CD4-positive, alpha-beta T cell treated with Interleukin-2 at 100 ng/mL for 4 hours (primary cell): ENCODE measurements at places on chromosomes 2 and 18.

GRCh38 chr2:193690572-193690971 is 1495.8 kb upstream of the TMEFF2 start:
- DNase-seq = no peak

- DNase-seq = no peak
These were observed 33.7 kb downstream of the SLC9A4 start for GRCh38 chr2:102506743-102507142.

- no peak for DNase-seq
These were observed 82.7 kb downstream of the MREG start for GRCh38 chr2:215930505-215931253.

GRCh38 chr18:8386669-8387380 is 222.4 kb upstream of the RAB12 start:
- DNase-seq = no peak

- DNase-seq = no peak
These were observed 143.8 kb upstream of the ARL4C start for GRCh38 chr2:234640657-234641056.

DNA sequence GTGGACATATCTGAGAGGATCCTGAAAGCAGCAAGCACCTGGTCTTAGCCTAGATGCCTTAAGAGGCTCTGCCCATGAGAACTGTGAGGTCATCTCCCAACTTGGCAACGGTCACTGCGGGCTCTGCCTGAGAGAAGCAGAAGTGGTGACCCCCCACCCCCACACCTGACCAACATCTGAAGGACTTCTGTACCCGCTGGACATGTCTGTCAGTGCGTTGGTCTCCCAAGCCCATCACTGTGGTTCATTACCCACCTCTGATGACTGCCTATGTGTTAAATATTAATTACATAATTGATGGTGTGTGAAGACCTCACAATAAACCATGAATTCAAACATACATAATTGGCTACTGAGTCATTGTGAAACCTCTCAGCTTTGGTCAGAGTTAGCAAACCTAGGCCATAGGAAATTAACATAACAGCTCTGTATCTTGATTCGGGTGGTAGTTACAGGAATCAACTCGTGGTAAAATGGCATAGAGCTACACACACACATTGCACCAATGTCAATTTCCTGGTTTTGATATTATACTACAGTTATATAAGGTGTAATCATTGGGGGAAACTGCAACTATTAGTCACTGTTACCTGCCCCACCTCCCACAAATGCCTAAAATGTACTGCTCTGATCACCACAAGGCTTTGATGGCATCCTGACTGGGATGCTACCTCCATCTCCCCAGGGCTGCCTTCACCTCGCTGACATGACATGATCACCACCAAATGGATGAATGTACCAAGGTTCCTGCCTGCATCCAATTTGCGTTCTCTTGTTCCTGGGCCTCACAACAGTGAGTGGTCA is 4.3 kb upstream of the GALNT1 start:
- no peak for DNase-seq

DNA sequence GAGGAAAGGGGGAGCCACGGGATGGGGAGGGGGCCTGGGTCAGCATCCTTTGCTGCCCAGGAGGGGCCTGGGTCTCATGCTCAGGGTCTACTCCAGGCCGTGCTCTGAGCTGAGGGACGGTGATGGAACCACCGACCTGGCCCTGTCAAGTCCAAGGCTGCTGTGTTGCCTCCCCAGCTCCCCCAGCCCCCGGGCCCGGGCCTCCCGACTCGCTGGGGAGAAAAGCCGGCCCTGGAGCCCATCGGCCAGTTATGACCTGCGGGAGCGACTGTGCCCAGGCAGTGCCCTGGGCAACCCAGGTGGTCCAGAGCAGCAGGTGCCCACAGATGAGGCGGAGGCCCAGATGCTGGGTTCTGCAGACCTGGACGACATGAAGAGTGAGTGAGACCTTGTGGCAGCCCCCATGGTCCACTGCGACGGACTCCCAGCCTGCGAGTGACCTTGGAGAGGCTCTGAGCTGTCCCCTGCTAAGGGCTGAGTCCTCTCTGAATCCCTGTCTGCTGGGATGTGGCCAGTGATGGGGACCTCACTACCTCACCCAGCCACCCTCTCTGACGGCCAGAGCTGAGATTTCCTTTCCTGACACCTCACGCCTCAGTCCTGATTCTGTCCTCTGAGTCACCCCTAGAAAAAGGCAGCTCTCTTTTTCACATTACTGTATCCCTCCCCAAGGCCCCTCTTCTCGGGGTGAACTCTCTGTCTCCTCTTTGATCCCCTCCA is 2.7 kb downstream of the SLC4A3 start:
- no peak for DNase-seq

- no peak for DNase-seq
These were observed 77.5 kb downstream of the DIS3L2 start for GRCh38 chr2:232038881-232039485.

GRCh38 chr2:197307236-197307932 is 3.2 kb downstream of the ANKRD44 start:
- no peak for DNase-seq

DNA sequence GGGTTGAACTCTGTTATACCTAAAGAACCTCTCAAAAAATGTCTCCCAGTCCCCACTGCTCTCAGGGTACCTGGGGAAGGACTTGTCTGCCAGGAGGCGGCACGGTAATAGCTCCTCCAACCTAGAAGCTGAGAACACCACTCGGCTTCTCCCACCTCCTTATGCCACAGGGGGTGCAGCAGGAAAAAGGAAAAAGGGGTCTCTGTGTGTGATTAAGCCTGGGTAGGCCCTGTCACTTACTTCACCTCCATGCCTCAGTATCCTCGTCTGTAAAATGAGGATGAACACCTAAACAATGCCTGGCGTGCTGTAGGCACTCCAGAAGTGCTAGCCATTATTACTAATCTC is 76.6 kb downstream of the EMX1 start:
- no peak for DNase-seq

GRCh38 chr2:209456489-209456888 is 32.6 kb downstream of the MAP2 start:
- no peak for DNase-seq

DNA sequence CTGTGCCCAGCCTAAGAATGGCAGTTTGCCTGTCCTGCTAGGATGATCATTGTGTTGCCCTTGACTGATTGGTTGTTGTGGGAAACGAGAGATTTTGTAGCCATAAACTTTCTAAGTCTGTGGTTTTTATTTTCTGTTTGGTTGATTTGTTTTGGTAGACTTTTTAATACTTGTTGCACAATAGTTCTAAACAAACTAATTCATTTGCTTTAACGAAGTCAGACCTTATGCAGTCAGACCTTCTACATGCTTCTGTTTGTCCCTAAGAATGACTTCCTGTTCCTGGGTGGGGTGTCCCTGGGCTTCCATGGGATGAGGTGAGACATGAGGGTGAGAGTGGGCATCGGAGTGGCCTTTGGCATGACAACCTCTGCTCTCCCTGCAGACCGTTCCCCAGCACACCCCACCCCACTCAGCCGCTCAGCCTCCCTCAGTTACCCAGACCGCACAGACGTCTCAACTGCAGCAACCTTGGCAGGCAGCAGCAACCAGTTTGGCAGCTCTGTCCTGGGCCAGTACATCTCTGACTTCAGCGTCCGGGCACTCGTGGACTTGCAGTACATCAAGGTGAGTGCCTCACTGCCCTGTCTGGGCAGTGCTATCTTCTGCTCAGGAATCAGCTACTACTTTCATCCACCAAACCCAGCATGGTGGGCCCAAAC is 7.8 kb upstream of the CNNM3 start:
- no peak for DNase-seq

- no peak for DNase-seq
These were observed 47.8 kb downstream of the SLC4A3 start for GRCh38 chr2:219675221-219675620.

DNA sequence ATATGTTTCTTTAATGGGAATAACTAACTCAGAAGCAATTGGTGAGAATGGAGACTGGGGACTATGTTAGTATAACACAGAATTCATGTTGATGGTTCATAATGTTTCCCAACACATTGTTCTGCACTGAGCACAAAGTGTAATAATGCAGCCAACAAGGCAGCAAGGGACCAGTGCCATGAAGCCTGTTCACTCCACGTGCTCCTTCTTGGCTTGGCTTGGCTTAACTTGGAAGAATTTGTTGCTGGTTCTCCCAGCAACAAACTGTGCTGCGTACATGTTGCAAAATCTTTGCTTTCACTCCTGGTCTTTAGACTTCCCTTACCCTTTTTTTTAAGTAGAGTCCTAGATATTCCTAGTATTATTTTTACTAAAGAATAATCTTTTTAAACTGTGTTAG is 129.7 kb downstream of the MAP3K20 start:
- no peak for DNase-seq

- no peak for DNase-seq
These were observed 67.1 kb upstream of the EPAS1 start for GRCh38 chr2:46230115-46230571.

DNA sequence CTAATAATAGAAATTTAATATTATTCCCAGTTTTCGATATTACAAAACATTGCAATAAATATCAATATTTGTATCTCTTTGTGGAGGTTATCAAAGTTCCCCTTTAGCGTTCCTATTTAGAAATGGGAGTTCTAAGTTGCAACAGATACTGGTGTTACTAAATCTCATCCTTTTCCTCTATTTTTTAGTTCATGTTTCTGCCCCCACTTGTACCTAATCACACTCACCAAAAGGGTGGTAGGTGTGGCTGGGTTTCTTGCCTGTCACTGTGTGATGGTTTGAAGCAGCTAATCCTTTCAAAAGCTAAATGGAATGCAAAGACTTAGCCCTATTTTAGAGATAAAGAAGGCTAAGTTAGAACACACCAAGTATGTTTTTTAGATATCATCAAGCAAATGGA is 997.9 kb downstream of the TSN start:
- DNase-seq = no peak

DNA sequence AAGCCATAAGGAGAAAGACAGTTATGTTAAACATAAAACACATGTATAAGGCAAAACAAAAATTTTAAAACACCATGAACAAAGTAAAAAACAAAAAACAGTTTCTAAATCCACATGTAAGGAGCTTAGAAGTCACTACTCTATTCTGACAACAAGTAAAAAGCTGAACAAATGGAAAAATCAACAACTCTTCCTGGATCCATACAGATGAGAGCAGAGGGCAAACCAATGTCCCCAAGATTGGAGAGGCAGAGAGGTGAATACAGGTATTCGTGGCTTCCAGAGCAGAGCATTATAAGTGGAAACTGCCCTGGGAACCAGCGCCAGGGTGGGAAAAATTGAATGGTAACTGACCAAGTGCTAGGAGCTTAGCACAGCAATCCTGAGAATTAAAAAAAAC is 93.5 kb downstream of the SPIRE1 start:
- no peak for DNase-seq

DNA sequence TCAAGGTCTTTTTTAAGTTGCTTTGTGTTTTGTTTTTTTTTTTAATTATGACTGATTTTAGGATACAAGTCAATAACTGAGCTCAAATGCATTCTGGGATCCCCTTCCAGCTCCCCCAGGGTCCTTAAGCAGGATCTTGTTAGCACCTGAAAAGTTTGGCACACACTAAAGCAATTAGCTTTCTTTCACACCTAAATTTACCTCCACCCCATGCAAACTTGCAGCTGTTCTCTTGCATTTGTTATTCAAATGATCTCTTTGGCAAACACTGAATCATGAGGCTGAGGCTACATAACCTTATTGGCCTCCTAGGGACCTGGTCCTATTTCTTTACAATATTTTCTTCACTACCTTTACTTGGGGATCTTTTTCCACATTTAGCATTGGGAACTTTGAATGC is 2026.1 kb upstream of the CELF4 start:
- no peak for DNase-seq

DNA sequence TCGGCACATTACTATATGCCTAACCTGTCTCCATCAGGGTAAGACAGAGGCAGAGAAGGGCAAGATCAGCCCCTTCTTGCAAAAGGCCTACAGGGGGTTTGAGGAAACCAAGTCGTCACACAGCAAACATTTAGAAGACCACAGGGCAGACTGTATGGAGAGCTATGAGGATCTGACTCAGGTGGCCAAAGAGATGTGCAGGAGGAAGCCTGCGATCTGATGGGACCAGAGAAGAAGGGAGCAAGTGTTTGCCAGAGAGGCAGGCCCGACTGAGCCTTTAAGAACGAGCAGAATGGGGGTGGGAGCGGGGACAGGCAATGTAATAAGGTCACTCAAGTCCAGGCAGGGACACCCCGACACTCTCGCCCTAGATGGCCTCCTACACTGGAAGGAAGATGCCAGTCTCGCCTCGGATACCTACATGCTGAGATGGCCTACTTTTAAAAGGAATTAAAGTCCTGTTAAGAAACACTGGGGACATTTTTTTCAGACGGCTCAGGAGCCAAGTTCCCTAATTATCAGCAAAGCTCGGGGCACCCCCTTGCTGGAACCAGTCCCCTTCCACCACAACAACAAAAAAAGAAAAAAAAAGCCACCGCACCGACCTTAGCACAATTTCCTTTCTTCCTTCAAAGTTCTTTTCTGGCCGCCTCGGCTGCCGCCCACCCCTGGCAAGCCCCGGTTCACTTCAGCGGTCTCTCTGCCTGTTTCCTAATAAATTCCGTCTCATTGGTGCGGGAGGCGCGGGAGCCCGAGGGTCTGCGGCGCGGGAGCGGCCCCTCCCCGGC is 1.5 kb downstream of the SFXN5 start:
- DNase-seq = no peak

DNA sequence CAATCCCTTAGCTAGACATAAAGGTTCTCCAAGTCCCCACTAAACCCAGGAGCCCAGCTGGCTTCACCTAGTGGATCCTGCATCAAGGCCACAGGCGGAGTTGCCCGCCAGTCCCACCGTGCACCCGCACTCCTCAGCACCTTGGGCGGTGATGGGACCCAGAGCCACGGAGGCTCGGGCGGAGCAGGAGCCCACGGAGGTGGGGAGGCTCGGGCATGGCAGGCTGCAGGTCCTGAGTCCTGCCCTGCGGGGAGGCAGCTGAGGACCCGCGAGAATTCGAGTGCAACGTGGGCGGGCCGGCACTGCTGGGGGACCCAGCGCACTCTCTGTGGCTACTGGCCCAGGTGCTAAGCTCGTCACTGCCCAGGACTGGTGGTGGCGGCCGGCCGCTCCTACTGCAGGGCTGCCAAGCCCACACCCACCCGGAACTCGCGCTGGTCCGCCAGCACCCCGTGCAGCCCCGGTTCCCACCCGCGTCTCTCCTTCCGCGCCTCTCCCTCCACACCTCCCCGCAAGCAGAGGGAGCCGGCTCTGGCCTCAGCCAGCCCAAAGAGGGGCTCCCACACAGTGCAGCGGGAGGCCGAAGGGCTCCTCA is 31.7 kb upstream of the SPATA3 start:
- DNase-seq = no peak
